Left kidney (tissue), 8 donors: ENCODE measurements at places on chromosomes 4 and X. TPM values are rescaled to one million over a fixed set of nuclear protein-coding genes. Genes with fewer than 3 reads are reported as not detected.

Gene GAGE12H
- polyA plus RNA-seq: not detected

DNA sequence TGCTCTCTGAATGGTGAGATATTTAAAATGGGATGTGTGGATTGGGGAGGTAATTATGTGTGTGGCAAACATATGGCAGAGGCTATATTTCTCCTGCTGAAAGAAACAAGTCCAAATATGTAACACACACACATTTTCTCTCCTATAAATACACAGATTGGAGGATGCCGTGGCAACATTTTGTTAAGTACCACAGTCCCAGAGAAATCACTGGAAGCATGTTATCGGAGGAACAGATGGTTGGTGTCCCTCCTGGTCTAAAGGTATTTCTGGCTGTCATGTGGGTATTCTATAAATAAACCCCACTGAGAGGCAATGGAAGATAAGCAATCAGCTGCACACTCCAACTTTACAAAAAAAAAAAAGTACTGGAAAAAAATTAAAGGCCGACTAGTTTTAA, 528.3 kb upstream of the BOD1L1 start:
- DNase-seq: no peak

GRCh38 chr4:89590128-89590527, 246.8 kb downstream of the SNCA start:
- DNase-seq: no peak

GRCh38 chr4:120613778-120614177, 308.7 kb downstream of the PRDM5 start:
- no peak for DNase-seq

DNA sequence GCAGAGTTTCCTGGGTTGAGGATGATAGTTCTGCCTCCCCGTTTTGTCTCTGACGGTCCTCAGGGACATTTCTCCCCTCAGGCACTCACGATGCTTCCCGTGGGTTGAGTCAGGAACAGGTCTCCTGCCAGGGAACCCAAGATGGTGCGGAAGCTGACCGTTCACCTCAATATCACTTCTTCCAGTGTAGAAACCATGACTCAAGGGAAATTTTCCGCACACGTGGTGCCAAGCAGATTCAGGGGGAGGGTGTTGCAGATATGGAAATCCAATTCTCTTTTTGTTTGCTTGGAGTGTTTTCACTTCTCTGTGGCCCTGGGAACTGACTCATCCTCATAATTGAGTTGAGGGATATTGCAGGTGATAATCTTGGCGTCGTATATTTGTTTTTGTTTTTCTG, 46.7 kb downstream of the CXorf49B start:
- DNase-seq: no peak

GRCh38 chrX:51852621-51853020, 40.8 kb upstream of the MAGED1 start:
- DNase-seq: no peak

Gene TCP11X2
- 2.4 TPM for polyA plus RNA-seq

GRCh38 chr4:110020646-110021443, 108.2 kb downstream of the EGF start:
- DNase-seq: no peak

Gene CXCL6
- polyA plus RNA-seq: not detected

Gene CSTF2
- 24.2 TPM for polyA plus RNA-seq
